ENCODE measurements at places on chromosomes 11 and 22.

DNA sequence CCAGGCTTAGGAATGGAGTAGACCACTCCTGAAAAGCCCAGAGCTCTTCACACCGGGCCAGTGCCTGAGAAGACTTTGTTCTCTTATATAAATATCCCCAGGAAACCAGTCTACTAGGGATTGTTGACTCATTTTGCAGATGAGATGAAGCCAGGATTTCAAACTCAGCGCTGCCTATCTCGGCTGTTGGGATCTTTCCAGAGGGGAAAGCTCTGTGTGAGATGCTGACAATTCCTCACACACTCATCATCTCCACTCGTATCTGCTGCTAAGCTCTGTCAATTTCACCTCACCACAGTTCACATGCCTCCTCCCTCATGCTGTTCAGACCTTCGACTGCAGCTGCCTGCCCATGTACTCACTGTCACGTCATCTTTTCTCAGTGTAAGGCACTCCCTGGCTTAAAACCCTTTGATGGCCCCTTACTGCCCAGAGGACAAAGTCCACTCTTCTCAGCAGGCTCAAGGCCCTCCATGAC lies 12.5 kb downstream of the USH1C start:
- no peak for DNase-seq

GRCh38 chr11:95684701-95685100 lies 104.9 kb downstream of the FAM76B start:
- no peak for DNase-seq

DNA sequence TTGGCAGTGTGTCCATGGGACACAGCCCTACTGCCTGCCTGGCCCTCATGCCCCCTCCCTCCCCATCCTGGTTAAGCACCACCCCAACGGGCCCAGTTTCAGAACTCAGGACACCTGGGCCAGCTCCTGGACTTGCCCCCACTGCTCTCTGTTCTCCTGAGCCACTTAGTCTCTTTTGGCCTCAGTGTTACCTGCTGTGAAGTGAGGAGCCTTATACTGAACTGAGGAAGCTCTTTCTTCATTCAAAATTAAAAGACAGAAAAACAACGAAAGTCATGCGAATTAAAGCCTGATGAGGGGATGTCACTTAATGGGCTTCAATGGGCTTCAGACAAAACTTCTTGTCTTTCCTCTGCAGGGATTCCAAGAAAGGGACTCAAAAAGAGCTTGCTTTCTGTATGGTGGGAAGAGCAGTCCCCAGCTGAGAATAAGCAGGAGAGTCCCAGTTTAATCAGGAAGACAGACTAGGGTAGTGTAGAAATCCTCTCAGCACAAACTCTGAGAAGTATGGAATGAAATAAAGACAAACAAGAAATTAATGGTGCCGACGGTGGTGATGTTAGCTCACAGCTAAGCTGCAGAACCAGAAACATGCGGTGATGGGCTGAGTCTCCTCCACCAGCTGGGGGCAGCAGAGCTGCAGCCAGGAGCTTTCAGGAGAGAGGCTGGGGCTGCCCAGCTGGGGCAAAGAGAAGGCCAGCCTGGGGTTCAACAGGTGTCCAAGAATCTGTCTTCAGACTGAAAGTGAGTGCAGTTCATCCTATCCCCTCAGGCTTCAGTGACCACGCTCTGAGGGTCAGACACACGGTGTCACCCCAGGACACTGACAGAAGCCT lies 101.0 kb downstream of the GGTLC2 start:
- no peak for DNase-seq

- no peak for DNase-seq
Observed at GRCh38 chr11:77100166-77101042, 2.2 kb upstream of the OMP start.

Data from stimulated activated CD8-positive, alpha-beta memory T cell treated with anti-CD3 and anti-CD28 coated beads, Interleukin-15, amount 100 ng/mL, for 1 hour (primary cell).